SJSA1 (cell line): ENCODE measurements at places on chromosomes 2 and 18. TPM values are rescaled to one million over a fixed set of nuclear protein-coding genes. Genes with fewer than 3 reads are reported as not detected.

- H3K4me1 ChIP-seq = peaks cover 51% of the 10 kb centered on the region
- no peak overlapping the region for H3K4me3 ChIP-seq
- H3K36me3 ChIP-seq = peaks cover 52% of the 10 kb centered on the region
- DNase-seq = no peak
- H3K27me3 ChIP-seq = no peaks in the 10 kb centered on the region
- H3K27ac ChIP-seq = peak overlapping the region; percentile 71
Observed at GRCh38 chr18:61883547-61883946, 9.3 kb downstream of the RNF152 start.

GRCh38 chr18:66895631-66896030 is 291.7 kb upstream of the CDH19 start:
- H3K27ac ChIP-seq = no peak overlapping the region
- H3K36me3 ChIP-seq = no peaks in the 10 kb centered on the region
- H3K27me3 ChIP-seq = no peaks in the 10 kb centered on the region
- no peak for DNase-seq
- no peak overlapping the region for H3K4me3 ChIP-seq

DNA sequence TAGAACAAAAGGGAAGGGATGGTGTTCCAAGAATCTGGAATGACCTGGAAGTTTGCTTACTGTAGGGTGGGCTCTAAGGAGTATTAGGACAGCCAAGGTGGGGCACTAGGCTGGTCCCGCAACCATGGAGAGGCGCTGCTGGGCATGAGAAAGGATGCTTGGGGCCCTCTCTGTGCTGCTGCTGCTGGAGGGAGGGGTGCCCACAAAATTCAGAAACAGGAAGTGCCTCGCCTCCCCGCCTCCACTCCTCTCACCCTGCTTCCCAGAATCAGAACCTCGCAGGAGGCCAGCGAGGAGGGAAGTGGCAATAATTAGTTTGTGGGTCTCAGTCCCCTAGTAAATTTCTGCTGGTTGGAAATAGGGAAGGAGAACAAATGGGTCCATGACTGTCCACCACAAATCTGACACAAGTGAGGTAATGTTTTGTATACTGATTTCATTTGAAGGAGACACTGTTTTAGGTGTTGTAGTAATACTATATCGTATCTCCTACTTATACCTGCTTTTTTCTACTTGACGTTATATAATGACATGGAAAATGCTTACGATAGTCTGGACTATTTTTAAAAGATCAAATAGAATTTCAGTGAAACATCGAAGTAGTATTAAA is 7.9 kb upstream of the PDCL3 start:
- DNase-seq = no peak
- H3K4me3 ChIP-seq = no peak overlapping the region
- H3K36me3 ChIP-seq = no peaks in the 10 kb centered on the region
- no peaks in the 10 kb centered on the region for H3K27me3 ChIP-seq
- no peaks in the 10 kb centered on the region for H3K4me1 ChIP-seq

GRCh38 chr2:240604939-240605716 is 18.6 kb downstream of the CAPN10 start:
- H3K4me1 ChIP-seq = peaks cover 3% of the 10 kb centered on the region; the same call in 1 of the 2 replicates
- H3K27me3 ChIP-seq = no peaks in the 10 kb centered on the region
- no peaks in the 10 kb centered on the region for H3K36me3 ChIP-seq

- peaks cover 30% of the 10 kb centered on the region for H3K36me3 ChIP-seq
- H3K4me1 ChIP-seq = peaks cover 24% of the 10 kb centered on the region
- peak overlapping the region; percentile 100; the same call in 1 of the 2 replicates for H3K4me3 ChIP-seq
- DNase-seq = no peak
- H3K27ac ChIP-seq = no peak overlapping the region
Observed at GRCh38 chr18:12305930-12306629, 2.0 kb upstream of the TUBB6 start.

Gene MPHOSPH10
- total RNA-seq = 30.2 and 44.1 TPM in 2 replicates
